ENCODE measurements at places on chromosomes 12 and 14. TPM values are rescaled to one million over a fixed set of nuclear protein-coding genes. Genes with fewer than 3 reads are reported as not detected.
A peak's percentile ranks its signal among the peaks of the same experiment; 100 is the strongest.

DNA sequence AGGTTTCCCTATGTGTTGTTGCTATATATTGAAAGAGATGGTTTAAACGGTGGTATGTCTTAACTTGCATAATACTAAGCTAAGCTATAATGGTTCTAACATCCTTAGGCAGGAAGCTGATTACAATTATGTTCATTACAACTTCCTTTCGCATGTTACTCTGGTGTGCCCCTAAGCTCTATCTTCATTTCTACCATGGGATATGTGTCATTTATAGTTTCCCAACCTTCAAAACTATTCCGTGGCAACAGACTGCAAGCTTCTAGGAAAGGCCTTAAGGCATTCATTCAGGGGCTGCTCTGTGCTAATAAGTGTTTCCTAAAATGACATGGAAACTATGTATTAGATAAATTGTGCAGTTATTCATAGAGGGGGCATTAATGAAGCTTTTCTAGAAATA lies 294.6 kb downstream of the GXYLT1 start:
- DNase-seq: no peak

- DNase-seq: no peak
Observed at GRCh38 chr12:90970471-90970870, 15.5 kb upstream of the CCER1 start.

Gene DHRS2
- 21.6 TPM for polyA plus RNA-seq

Gene PDE3A
- polyA plus RNA-seq: 4.9 TPM

DNA sequence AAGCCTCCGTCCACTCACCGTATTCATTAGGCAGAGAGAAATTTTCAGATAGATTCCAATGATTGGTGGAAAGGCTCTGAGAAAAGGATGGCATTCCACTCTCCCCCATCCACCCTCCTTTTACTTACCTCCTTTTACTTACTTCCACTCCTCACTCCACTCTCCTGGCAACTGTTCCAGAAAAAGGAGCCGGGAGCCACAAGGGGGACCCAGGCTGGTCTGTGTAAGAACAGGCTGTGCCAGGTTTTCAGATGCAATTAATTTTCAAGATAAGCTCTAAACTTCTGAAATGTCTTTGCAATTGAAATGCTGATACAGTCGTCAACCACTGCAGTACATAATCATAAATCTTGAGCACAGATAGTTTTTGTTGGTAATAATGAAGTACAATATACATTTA lies 248.8 kb downstream of the ANO6 start:
- peak; percentile 15 for DNase-seq

Gene CLEC1B
- polyA plus RNA-seq: not detected

GRCh38 chr12:130214686-130215395 lies 52.6 kb downstream of the FZD10 start:
- no peak for DNase-seq

GRCh38 chr14:68663385-68664076 lies 129.3 kb downstream of the ZFP36L1 start:
- DNase-seq: no peak

Gene DCAF5
- polyA plus RNA-seq: 19.9 TPM

DNA sequence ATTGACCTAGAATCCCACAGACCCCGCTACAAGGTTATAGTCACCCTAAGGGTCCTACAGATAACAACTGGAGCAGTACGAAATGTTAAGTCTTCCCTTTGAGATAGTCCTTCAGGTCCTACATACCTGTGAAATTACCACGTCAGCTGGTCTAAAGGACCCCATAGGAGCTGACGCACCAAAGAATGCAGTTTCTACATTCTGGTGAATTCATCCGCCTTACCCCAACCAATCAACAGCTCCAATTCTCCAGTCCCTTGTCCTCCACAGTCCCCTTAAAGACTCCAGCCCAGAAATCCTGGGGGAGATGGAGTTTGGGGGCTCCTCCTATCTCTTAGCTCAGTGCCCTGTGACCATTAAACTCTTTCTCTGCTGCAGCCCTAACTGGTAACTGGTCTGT lies 36.2 kb upstream of the PRMT8 start:
- DNase-seq: no peak

DNA sequence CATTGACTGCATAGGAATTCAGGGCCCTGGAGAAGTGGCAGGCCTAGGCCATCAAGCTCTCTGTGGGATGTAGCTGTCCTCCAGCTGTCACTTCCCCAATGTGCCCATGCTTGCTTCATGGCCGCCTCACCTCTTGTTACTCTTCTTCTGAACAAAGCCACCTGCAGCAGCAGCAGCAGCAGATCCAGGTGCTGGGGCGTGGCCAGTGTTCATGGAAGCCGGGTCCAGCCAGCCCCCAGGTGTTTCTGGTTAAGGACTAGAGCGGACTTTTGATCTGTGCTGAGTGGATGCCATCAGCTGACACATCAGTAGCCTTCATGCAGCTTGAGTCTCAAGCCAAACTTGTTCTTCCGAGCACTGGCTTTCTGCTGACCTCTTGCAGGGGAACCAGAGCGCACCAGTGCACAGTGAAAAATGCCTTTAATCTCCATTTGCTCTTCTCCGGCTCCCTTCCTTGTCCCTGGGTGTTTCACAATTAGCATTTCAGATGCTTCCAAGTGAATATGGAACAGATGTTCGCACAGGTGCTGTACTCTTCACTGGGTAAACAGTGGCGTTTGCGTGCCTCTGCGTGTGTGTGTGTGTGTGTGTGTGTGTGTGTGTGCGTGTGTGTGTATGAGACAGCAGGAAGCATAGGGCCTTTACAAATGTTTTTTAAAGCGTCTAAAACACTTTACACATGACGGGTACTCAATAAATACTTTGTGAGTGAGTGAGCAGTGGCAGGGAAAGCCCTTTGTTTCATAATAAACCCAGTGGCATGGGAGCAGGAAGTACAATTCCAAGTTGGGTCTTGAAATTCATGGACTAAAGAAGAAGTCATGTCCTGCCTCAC lies 20.1 kb downstream of the TPCN1 start:
- DNase-seq: no peak

DNA sequence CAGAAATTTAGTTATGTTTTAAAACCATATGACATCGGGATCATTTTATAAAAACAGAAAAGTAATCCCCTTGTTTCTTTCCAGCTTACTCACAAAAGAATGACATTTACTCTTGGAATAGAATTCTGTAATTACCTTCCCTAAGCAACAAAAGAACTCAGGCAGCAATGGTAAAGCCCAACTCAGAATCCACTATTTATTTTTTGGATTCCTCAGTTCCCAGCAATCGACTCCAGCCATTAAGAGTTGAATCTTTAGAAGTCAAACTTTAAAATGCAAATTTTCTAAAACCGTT lies 65.9 kb downstream of the FOXN3 start:
- no peak for DNase-seq

- no peak for DNase-seq
Observed at GRCh38 chr12:121849665-121850064, 9.0 kb downstream of the HPD start.

GRCh38 chr14:24518851-24519250 lies 10.8 kb upstream of the CMA1 start:
- no peak for DNase-seq

All from pancreas (tissue), 10 donors.